ENCODE measurements at places on chromosomes 7 and 10. TPM values are rescaled to one million over a fixed set of nuclear protein-coding genes. Genes with fewer than 3 reads are reported as not detected.

MSS51 gene
- total RNA-seq = 0.69 TPM

JAKMIP3 gene
- 0.04 TPM for total RNA-seq

IRF5 gene
- 1.4 TPM for total RNA-seq

CPN1 gene
- 8.6 TPM for total RNA-seq

GIMAP4 gene
- total RNA-seq = 0.15 TPM

SP4 gene
- 4.1 TPM for total RNA-seq

CDK14 gene
- total RNA-seq = 14.5 TPM

PRKAR2B gene
- 8.6 TPM for total RNA-seq

CELF2 gene
- total RNA-seq = 2.2 TPM

NEUROG3 gene
- not detected for total RNA-seq

TUBAL3 gene
- total RNA-seq = not detected

ASAH2 gene
- 4.9 TPM for total RNA-seq

IDI2 gene
- not detected for total RNA-seq

All from A375 (cell line).